Esophagus squamous epithelium (tissue), 5 donors: ENCODE measurements at places on chromosomes 7 and 10.

GRCh38 chr7:3589752-3590151, 288.7 kb downstream of the SDK1 start:
- DNase-seq: no peak

DNA sequence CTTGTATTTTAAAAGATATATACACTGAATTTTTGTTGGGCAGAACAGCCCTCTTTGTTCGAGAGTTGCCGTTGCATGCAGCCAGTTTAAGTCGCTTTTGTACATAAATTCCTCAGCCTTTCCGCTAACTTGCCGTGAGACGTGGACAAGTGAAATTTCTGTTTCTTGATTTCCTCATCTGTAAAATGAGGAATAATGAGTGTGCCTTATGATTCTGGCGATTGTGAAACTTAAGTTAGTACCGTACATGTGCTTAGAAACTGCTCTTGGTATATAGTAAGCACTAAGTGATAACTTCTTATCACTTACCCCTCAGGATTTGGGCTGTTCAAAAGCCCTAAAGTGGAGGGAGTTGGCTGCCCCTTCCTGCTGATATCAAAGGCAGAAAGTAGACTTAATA, 1.4 kb downstream of the CCNJ start:
- DNase-seq: no peak

GRCh38 chr7:121513105-121513504, 117.0 kb upstream of the FAM3C start:
- no peak for DNase-seq

- no peak for DNase-seq
Measured at GRCh38 chr7:131249003-131249402, 78.7 kb upstream of the MKLN1 start.

- DNase-seq: no peak
Measured at GRCh38 chr10:59064080-59064692, 112.3 kb upstream of the PHYHIPL start.

GRCh38 chr10:105358911-105359310, 717.8 kb downstream of the SORCS3 start:
- DNase-seq: no peak

- no peak for DNase-seq
Measured at GRCh38 chr7:16416289-16417282, 4.8 kb downstream of the CRPPA start.

DNA sequence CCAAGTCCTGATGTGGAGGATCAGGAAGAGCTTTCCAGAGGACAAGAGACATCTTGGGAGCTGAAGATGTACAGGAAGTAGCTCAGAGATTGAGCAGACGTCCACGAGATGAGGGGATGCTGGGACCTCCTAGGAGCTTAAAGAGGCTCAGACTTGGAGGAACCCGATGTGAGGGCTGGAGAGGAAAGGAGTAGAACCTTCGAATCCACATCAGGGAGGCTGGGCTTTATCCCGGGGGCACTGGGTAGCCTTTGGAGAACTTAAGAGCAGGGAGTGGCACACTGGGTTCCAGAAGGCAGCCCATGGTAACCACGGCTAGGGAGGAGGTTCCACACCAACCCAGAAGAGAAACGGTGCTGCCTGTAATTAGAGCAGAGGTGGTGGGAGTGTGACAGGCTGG, 10.8 kb downstream of the PRKCQ start:
- DNase-seq: no peak

GRCh38 chr10:75653761-75654160, 222.3 kb downstream of the LRMDA start:
- DNase-seq: no peak

DNA sequence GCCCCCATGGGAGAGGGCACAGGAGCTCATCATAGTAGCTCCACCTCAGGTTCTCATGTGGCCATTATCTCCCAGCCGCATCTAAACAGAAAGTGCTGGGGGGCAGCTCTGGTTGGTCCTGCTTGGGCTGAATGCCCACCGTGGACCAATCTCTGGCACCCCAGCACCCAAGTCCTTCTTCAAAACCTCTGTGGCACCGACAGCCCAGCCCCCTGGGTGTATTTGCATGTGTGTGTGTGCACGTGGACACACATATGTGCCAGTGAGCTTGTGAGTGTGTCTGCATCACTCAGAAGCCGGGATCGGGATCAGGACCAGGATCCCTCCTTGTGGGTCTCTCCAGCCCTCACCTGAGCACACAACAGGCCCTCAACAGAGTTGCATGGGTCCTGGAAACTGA, 68.2 kb downstream of the ALOX5 start:
- no peak for DNase-seq

- no peak for DNase-seq
Measured at GRCh38 chr10:24448351-24448999, 239.5 kb downstream of the KIAA1217 start.

GRCh38 chr10:99412099-99412498, 18.3 kb downstream of the GOT1 start:
- no peak for DNase-seq

DNA sequence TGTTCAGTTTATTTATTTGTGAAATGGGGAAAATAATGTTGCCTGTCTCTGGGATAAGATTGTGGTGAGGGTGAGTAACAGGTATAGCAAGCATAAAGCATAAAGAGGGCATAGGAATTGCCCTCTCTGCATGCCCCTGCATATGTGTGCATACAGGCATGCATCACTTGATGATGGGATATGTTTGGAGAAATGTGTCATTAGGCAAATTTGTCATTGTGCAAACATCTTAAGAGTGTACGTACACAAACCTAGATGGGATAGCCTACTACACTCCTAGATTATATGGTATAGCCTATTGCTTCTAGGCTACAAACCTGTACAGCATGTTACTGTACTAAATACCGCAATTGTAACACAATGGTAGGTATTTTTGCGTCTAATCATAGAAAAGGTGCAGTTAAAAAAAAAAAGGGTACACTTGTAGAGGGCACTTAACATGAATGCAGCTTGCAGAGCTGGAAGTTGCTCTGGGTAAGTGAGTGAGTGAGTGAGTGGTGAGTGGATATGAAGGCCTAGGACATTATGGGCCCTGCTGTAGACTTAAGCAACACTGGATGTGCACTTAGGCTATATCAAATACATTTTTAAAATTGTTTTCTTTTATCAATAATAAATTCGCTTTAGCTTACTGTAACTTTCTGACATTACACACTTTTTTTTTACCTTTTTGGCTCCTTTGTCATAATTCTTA, 386.5 kb upstream of the ANKRD30A start:
- no peak for DNase-seq

GRCh38 chr7:36387435-36388231, 2.0 kb upstream of the ANLN start:
- no peak for DNase-seq

DNA sequence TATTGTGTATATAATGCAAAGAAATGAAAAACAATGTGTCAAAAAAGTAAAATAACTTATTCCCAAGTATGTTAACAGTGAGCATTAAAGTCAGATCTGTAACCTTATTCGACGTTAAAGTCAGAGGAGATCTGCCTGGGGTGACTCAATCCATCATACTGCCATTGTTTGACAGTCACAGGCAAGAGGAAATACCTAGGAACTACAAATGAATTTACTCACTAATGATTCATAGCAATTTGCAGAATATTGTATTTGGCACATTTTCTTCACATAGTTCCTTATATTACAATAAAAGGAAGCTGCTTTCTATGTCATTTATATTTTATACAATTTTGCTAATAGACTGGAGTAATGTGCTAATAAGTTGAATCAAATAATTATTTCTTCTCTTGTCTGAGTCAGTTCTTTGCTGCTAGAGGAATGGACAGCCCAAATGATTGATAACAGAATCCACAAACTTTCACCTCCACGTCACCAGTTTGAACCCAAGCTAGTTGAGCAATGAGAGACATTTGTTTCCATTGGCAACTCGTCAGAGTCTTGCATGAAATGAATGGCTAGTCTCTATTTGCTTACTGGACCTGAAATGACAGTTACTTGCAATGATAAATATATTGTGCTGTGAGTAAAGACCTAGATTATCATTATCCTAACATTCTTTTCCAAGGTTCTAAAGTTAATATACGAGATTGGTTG, 48.5 kb upstream of the TMEM106B start:
- no peak for DNase-seq

- no peak for DNase-seq
Measured at GRCh38 chr10:47457826-47458225, 26.1 kb downstream of the ANXA8 start.

GRCh38 chr10:63391812-63392211, 74.0 kb downstream of the JMJD1C start:
- no peak for DNase-seq

DNA sequence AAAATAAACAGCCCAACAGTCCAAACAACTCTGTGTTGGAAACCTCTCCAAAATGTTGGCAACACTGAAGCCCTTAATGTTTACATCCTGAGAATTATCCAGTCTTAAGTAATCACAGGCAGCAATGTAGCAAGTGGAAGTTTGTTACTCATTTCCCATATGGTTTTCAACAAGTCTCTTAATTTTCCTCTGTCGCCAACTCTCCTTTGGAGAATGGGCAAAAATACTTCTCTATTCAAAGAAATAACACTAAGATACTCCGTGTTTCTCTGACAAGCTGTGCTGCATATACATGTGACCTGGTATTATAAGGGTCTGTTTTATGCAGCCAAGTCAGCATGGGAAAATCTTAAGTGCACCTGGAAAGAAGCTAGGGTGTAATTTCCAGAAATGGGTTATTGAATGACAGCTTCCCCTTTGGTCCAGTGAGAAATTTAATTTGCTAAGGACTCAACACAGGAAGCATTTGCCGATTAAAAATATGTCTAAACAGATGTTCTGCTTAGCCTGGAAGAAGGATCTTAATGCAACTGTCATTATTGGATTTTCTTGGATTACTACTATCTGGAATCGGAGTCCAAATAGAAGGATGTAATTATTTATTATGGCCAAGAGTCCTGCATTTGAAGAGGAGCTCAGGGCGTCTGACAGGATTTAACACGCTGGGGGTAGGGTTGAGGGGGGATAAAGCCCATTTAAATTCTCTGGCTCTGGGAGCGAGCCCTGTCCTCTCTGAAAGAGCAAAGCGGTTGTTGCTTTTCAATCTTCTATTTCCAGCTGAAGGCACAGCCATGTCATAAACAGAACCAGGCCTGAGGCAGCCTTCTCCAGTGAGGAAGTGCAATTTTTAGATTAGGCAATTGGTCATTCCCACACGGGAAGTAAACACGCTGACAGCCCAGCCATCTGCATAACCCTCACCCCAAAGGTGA, 73.1 kb downstream of the TLL2 start:
- DNase-seq: no peak

DNA sequence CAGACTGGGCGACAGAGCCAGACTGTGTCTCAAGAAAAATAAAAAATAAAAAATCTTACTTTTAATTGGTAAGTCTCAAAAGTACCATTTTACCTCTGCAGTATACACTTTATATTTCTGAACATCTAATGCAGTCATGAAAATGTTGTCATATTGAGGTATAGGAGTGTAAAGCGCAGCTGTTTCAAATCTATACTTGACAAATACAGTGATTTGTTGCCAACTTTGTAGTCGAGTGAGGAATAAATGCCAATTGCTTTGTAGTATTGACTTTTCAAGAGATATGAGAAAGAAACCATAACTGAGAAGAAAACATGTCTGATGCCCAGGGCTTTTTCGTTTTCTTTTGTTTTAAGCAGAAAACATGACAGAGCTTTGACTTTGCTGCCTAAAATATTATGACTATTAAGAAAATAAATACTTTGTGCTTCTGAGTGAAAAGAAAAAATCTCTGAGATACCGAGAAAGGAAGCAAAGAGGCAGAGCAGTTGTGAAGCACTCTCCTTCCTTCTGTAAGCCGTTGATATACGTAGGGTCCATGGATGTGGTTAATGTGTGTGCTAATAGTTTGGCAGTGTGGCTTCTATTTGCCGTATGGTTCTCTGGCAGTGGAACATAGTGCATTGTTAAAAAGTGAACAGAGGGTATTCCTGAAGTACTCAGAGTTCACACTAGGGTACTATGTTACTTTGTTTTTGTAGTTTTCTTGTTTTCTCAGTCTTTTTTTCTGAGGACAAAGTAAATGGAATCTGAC, 38.2 kb downstream of the AVL9 start:
- DNase-seq: no peak

GRCh38 chr7:124251636-124252035, 218.8 kb upstream of the TMEM229A start:
- DNase-seq: no peak

- no peak for DNase-seq
Measured at GRCh38 chr10:80132299-80133139, at the start of gene PLAC9. Gene PLAC9, plus strand, starts transcription at chr10:80132730. Its CDS starts 33 bp downstream, at chr10:80132763.

DNA sequence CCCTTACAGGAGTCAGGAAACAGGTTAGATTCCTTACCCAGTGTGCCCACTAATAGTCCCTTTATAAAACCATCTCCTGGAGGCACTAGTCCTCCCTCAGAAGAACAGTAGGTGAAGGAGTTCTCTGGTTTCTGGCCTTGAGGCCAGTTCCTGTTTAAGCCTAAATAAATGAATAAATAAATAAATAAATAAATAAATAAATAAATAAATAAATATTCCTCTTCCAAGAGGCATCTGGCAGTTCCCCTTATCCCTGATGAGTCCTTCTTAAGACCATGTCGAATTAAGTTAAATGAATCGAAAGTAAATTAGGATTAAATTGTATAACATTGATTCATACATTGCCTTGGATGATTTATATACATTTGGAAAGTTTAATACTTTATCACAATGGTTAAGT, 223.3 kb downstream of the PCDH15 start:
- no peak for DNase-seq

DNA sequence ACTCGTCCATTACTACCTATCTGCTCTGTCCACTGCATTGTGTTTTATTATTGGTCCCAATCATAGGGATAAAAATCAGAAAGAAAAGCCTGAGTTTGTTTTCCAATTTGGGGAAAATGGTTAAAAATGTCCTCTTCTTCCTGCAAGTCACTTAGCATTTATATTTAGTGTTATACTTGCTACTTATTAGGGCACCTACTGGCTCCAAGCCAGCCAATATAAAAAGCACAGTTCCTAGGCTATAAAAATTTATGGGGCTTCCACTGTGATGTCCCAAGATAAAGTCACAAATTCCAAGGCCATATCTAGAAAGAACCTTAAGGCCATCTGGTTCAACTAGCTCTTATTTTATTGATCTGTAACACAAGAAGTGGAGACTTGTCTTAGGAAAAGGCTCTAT, 3.2 kb downstream of the SLC35B4 start:
- DNase-seq: no peak

DNA sequence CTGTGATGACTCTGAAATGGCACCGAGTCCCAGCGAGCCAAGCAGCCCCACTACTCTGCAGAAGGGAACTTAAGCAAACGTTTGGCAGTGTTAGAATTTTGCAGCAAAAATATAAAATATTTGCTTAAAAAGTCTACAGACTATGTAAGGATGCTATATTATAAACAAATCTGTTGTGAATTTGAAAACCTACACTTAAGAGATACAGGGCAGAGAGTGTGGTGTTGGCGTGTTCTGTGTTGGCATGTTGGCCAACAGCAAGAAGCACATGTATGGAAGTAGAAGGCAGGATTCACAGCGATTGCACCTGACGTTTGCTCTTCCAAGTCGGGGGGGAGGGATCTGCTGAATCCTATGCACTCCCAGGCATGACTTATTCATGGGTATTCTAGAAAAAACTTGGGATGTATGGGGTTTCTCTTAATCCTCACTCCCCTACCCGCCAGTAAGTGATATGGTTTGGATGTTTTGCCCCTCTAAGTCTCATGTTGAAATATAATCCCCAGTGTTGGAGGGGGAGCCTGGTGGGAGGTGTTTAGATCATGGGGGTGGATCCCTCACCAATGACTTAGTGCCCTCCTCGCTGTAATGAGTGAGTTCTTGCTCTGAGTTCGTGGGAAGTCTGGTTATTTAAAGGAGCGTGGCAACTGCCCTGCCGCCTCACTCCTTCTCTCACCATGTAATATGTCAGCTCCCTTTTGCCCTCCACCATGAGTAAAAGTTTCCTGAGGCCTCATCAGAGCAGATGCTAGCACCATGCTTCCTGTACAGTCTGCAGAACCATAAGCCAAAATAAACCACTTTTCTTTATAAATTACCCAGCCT, 62.1 kb downstream of the PKD1L1 start:
- DNase-seq: no peak
